ENCODE measurements at places on chromosomes 13 and 19. TPM values are rescaled to one million over a fixed set of nuclear protein-coding genes. Genes with fewer than 3 reads are reported as not detected.

METTL21C gene
- not detected for polyA plus RNA-seq

EFNA2 gene
- polyA plus RNA-seq = not detected

TJP3 gene
- polyA plus RNA-seq = not detected

KCNRG gene
- polyA plus RNA-seq = 0.30 TPM

FPR1 gene
- polyA plus RNA-seq = not detected

ZNF71 gene
- polyA plus RNA-seq = 6.2 TPM

DNA sequence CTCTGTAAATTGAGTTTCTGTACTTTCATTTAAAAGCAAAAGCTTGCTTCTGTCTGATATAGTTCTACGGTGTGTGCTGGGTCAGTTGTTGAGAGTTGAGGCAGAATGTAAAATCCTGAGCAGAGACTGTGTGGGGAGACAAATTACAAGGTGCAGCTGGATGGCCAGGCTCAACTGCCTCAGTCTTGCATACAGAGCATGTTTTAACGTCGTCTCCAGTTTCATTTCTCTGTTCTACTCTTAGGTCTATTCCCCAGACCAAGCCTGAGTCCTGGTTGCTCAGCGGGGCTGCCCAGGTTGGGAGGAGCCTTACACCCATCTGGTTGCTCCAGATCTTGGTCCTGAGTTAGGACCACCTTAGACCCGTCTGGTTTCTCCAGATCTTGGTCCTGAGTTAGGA is 54.4 kb upstream of the MEDAG start:
- no peak for DNase-seq

DNA sequence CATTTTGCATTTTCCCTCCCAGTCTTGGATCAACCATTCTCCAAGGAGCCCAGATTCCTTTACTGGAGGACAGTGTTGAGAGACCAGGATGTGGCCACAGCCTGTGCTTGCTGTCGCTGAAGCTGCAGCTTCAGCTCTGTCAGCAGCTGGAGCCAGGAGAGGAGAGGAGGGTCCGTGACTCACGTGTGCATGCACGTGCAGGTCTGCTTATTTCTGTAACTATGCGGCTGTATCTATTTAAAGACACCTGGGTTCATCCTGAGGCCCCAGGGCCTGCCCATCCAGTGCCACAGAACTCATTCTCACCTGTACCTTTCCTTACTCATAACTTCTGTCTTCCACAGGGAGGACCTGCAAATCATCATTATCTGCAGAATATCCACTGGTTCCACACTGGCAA is 8.2 kb upstream of the LAMP1 start:
- no peak for DNase-seq

DNA sequence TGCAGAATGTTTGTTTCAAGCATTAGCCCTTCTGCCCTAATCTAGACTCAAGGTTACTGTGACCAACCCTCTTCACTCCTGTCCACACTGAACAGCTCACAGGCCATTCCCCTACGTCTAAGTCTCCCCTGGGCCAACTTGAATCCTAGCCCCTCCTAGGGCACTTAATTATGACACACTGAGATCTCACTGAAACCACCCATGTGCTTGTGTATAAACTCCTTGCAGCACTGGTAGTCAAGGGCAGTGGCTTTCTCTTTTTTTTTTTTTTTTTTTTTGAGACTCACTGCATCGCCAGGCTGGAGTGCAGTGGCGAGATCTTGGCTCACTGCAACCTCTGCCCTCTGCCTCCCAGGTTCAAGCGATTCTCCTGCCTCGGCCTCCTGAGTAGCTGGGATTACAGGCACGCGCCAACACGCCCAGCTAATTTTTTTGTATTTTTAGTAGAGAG is 1.9 kb upstream of the AKT2 start:
- peak; percentile 32 for DNase-seq

- no peak for DNase-seq
Measured at GRCh38 chr13:78759704-78760103, 100.7 kb upstream of the OBI1 start.

- DNase-seq = no peak
Measured at GRCh38 chr19:38496116-38496515, 62.6 kb downstream of the RYR1 start.

GRCh38 chr19:44951179-44952159 is 3.7 kb upstream of the CLPTM1 start:
- DNase-seq = peak; percentile 86

DNA sequence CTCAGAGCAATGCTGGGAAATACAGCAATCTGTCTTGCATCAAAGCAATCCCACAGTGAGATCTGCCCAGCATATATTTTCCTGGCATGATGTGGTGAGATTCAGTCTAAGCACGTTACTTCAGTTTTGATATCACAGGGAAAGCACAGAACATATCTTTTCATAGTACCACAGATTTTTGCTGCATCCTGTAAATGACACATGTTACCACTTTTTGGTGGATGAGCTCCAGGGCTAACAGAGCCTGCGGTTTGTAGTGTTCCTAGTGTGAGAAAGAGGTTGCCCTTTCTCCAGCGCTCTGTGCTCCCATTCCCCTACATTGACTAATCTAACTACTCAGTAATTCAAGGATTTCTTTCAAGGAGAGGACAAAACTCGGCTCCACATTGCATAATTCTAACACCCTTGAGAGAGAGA is 409.0 kb downstream of the GPC6 start:
- peak; percentile 85 for DNase-seq

GRCh38 chr19:12786141-12786870 is 5.0 kb upstream of the JUNB start:
- no peak for DNase-seq

DNA sequence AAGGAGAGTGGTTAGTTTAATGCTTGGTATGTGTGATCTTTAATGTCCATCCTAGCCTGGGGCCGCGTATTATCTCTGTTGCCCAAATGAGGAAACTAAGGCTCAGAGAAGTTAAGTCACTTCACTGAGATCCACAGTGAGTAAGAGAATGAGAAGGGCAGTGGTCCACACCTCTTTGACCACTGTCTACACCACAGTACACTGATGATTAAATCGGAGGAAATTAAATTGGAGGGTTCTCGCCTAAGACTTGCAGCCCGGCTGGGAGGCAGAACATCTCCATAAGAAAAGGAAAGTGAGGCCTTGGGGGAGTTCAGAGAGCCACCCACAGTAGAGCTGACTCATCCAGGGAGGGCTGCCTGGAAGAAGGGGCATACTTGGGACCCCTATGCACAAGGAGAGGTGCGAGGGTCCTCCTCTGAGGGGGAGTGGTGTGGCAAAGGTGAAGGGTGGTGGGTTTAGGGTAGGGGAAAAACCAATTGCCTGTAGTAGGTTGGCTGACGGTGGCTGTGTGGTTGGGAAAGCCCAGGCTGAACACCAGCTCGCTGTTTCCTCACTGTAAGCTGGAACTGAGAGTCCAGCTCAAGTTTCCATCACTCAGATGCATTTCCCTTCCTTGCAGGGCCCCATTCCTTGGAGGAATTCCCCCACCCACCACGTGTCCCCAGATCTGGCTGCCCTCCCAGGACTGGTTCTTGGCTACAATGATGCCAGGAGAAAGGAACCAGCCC is 15.0 kb upstream of the DHRS12 start:
- DNase-seq = peak; percentile 62

GRCh38 chr19:2391118-2391725 is 31.2 kb downstream of the TMPRSS9 start:
- peak; percentile 84 for DNase-seq

DNA sequence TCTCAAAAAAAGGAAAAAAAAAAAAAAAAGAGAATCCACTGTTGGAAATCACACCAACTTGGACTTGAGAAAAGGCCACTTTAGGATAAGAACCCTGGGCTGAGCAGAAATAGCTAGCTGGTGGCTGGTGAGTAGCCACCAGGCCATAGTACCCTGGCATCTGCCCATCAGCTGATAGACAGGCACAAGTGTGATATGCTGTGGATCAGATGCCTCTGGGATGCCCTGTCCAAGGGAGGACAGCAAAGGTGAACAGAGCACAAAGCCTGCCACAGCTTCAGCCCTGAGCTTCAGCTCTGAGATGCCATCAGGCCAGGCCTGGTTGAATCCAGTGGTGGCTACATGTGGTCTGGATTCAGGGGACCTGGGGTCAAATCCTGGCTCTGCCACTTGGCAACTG is 8.7 kb downstream of the SIRT2 start:
- no peak for DNase-seq

GRCh38 chr13:77565635-77566034 is 30.1 kb downstream of the SCEL start:
- DNase-seq = peak; percentile 65

- DNase-seq = no peak
Measured at GRCh38 chr13:61833228-61833627, 417.6 kb upstream of the PCDH20 start.

- peak; percentile 3 for DNase-seq
Measured at GRCh38 chr13:73521985-73522524, 463.2 kb downstream of the KLF5 start.

DNA sequence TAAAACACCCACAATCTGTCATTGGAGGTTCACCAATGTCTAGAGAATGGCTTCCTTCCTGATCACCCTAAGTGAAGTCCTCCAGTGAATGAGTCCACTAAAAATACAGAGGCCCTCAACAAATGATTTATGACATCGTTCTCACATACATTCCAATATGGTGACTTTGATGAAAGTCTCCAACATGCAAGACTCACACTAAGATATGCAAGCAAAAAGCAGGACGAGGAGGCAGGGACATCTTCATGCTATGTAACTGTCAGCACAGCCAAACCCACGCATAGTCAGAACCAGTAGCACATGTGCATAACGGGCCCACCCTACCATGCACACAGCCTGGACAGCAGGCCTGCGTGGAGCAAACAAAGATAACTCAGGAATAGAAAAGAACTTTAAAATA is 16.6 kb upstream of the LSM14A start:
- peak; percentile 49 for DNase-seq
